Stomach (tissue), 19 donors: ENCODE measurements at places on chromosomes 3 and 15. TPM values are rescaled to one million over a fixed set of nuclear protein-coding genes. Genes with fewer than 3 reads are reported as not detected.

DNA sequence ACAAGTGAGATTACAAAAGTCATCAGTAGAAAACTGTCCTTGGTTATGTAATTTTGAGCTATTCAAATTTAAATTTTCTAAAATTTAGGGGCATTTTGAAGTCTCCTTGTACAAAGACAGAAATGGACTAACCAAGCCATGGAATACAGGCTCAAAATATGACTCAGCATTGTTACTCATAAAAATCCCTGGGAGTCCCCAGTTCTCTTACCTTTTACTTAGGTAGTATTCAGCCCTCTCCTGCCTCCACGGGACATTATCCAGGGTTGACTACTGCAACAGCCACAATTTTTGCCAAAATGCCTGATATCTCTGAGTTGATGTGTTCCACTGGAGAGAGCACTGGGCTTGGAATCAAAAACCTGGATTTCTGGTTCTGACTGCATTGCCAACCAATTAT lies 25.0 kb downstream of the CLDN18 start:
- no peak for DNase-seq

GRCh38 chr3:193813501-193813830 lies 220.5 kb downstream of the OPA1 start:
- no peak for DNase-seq

DNA sequence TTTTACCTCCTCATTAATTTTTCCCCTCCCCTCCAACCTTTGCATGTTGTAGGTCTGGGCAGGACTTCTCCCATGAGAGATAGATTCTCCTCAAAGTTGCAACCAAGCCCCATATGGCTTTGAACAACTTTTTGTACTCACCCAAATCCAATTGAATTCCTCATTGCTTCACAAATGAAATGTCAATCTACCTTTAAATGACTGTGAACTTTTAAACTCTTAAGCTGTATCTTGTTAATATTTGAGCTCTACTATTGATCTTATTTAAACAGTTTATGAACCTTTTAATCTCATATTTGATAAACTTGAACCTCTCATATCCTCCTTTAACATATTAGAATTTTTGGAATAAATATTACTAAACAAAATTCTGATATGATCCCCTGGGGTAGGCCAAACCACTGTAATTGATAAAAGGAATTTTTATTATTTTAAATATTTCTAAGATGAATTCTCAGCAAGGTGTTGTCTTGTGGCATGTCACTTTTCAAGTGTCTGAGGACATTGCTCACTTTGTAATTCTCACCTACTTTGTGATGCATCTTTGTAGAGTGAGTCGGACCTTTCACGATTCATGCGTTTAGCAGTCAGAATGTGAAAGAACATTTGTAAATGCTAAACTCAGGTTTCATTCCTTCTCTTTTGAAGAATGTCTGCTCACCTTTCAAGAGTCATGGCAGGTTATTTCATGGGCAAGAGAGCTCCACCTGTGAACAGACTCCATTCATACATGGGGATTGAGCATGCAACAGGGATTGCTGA lies 23.4 kb upstream of the GREM1 start:
- DNase-seq: no peak

- no peak for DNase-seq
Observed at GRCh38 chr3:196506687-196507086, 3.1 kb upstream of the RNF168 start.

DNA sequence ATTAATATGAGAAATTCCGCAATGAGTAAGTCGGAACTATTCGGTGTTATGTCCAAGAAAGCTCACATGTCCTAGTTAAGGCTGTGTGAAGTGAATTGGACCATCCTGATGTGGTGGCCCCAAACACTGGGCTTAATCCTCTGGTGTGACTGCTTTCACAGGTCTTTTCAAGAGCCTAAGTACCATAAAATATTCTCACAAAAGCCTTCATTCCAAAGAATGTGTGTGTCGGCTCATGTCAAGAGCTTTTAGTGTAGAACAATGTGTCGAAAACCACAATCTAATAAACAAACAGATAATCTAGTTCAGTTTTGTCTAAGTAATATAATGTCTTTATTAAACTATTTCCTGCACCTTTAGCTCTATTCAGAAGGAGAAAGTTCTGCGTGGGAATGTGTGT lies 311.4 kb downstream of the LPP start:
- no peak for DNase-seq

DNA sequence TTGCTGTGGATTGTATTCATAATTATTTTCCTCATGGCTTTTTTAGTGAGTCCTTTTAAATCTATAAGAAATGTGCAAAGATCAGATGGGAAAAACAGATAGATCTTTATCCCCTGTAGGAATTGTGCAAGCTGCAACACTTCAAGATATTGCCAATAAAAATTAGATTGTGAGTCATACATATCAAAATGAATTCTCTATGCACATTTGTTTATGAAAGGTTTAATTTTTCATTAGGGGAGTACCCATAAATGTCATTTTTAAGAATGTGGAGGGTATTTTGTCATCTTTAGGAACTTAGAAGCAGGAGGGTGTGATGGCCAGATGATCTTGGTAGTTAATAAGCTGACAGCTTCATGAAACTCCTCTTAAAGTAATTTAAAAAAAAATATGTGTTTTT lies 2.9 kb downstream of the PIAS1 start:
- no peak for DNase-seq

DNA sequence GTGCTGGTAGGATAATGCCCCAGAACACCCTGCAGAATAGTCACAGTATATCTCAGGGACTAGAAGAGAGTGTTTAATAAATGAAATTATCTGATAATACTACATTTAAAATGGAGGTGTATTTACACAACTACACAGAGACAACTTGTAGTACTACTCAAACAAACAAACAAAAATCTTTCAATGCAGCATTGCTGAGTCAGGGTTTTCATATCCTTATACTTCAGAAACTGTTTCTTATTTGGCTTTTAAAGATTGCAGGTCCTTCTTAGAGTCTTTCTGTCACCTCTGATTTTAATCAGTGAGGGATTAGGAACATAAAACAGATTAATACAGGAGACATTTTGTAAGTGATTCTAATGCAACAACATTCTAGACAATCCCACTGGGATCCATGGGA lies 57.4 kb downstream of the EPHA3 start:
- DNase-seq: no peak

- DNase-seq: no peak
Observed at GRCh38 chr3:97939401-97939800, 32.8 kb downstream of the RIOX2 start.

FHIT gene
- total RNA-seq: 10.6 TPM

GP9 gene
- total RNA-seq: not detected

DCBLD2 gene
- 56.9 TPM for total RNA-seq

DIS3L gene
- 35.1 TPM for total RNA-seq

SLC24A5 gene
- not detected for total RNA-seq
